ENCODE measurements at places on chromosomes 5 and 9. TPM values are rescaled to one million over a fixed set of nuclear protein-coding genes. Genes with fewer than 3 reads are reported as not detected.

- no peak for DNase-seq
Measured at GRCh38 chr5:10836986-10837385, 76.0 kb upstream of the DAP start.

GRCh38 chr5:42887575-42887974 is 75.9 kb upstream of the SELENOP start:
- DNase-seq, result no peak

DNA sequence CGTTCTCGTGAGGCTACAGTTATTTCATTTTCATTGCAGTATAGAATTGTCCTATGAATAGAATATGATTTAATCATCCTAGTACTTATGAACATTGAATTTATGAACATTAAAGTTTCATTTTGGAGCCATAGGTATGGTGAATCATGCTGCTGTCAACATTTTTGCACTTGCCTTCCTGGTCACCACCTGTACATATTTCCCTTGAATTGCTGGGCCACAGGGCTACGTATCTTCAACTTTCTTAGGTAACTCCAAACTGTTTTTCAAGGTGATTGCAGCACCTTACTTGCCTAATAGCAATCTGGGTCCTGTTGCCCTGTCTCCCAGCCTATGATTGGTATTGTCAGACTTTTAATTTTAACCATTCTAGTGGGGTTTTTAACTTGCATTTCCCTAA is 6.5 kb upstream of the RNF145 start:
- DNase-seq, result no peak

DNA sequence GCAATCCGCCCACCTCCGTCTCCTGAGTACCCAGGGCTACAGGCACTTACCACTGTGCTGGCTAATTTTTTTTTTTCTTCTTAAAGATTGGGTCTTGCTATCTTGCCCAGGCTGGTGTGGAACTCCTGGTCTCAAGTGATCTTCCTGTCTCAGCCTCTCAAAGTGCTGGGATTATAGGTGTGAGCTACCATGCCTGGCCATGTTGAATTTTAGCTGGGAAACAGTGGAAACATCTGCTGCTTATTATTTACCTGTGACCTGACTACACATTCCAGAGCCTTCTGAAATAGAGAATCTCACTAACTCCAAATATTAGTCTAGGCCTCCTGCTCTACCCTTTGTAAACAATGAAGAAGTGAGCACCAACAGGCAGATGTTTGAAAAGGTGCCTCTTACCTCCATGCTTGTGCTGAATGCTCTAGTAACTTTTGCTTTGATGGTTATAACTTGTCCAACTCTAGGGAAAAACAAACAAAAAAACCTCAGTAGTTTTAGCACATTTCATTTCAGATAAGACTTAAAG is 22.5 kb downstream of the ACOT12 start:
- no peak for DNase-seq

- no peak for DNase-seq
Measured at GRCh38 chr5:96049398-96050272, 88.0 kb upstream of the ELL2 start.

DNA sequence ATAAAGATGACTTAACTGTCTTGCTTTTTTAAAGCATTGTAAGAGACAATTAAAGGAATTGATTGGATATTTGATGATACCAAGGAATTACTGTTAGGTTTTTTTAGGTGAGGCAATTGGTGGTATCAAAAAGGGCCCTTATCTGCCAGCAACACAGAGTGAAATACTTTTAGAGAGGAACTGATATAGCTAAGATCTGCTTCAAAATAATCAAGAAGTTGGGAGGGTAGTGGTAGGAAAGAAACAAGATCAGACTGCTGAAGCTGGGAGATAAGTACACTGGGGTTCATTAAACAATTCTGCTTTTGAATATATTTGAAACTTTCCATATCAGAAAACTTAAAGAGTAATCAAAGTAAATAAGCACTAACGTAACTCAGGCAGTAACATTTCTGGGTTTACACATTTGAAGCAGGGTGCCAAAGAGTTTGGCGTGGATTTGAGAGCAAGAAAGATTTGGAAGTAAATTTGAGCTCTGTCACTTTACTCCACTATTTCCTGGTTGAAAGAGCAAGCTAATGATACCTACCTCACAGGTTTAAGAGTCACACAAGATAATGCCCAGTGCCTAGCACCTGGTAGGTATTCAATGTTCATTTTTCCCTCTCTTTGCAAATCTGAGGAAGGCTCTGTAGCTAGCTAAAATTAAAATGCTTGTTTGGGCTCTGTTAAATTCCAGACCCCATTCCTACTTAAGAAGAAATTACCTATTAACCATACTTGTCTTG is 6.9 kb downstream of the ERMP1 start:
- no peak for DNase-seq

DNA sequence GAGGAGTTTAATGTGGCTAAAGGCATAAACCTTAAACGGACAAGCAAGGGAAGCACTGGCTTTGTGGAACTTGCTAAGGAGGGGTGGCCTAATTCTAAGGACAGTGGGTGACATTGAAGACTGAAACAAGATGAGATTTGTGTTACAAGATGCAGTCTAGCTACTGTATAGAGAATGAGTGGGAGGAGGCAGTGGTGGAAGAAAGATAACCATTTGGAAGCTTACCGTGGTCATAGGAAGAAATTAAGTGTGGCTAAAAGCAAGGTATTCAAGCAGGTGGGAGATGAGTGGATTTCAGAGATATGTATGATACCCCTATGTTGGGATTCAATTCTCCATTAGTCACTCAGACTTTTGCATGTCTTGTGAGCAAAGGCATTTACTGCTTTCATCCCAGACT is 4.6 kb downstream of the PAM start:
- no peak for DNase-seq

GRCh38 chr5:82360022-82360421 is 81.9 kb upstream of the RPS23 start:
- no peak for DNase-seq

DNA sequence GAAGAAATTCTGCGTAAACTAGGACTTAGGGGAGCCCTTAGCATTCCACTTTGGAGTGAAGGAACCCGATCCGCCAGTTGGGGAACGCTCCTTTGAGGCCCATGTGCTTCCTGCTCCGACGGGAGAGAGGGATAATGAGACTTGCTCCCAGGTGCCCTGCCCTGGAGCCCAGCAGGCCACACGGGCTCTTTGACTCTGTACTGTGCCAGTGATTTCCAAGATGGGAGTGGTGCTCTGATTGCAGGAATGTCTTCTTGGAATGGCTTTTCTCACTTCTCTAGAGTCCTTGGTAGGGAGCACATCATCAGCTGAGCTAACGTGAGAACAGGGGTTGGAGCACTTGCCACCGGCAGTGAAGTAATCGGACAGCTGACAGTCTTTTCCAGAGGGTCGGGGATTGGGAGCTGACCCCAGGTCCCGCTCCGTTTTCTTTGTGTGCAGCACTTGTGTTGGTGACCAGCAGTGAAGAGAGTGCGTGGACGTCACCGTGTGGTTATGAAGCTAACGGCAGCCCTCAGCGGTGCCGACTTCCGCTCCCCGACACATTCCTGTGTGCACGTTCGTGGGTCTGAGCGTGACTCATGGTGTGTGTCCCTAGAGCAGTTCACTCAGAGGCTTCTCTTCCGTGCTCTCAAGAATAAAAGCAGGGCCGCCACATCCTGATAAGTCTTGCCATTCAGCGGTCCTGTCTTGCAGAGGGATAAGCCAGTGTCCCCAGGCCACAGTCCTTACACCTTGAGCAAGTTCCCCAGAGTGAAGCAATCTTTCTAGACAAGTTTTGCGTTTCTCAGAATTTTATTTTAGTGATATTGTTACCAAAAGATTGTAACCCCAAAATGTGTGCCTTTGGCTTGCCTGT is 25.6 kb downstream of the ABL1 start:
- peak; percentile 88 for DNase-seq

DNA sequence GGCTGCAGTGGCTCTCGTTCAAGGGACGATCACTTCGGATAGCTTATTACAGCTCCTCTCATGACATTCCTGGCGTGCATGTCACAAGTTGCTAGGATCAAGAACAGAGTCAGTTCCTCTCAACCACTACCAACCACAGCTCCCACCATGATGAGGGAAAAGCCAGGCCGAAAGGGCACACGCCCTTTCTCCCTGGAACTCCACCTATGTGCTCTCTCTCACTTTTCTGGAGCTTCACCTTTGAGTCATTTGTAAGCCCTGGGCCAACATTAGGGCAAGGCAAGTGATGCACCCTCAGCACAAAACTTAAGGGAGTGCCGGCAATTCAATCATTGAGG is 1.6 kb downstream of the SPACA9 start:
- DNase-seq, result no peak

GRCh38 chr9:120434532-120434931 is 145.4 kb downstream of the CDK5RAP2 start:
- peak; percentile 78 for DNase-seq

DNA sequence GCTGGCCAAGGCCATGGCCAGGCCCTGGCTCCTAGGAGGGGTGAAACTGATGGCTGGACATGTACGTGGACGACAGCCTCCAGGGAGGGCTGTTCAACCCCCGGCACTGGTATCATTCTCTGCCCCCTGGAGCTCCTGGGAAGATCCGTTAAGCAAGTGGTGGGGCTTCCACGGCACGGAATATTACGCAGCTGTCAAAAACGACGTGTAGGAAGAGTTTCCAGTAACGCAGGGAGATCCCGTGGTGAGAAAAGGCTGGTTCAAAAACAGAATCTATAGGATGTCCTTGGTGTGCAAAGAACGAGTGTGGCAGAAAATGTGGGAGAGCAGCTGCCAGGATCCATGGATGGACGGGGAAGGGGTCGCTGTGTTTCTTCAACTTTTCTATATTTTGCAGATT is 36.3 kb upstream of the TMEM250 start:
- no peak for DNase-seq

DNA sequence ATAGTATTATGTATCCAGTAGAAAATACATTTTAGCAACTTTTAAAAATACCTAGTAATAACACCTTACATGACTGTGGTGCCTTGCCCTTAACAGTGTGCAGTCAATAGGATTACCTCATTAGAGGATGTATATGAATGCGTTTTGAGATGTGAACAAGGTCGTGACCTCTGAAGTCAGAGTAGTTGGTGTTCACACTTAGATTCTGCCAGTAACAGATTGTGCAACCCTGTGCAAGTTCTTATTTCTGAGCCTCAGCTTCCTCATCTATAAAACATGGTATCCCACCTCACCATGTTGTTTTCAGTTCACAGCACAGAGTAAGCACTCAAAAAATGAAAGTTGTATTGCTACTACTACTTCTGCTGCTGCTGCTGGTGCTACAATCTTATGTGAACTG is 347.3 kb downstream of the KDM4C start:
- no peak for DNase-seq

DNA sequence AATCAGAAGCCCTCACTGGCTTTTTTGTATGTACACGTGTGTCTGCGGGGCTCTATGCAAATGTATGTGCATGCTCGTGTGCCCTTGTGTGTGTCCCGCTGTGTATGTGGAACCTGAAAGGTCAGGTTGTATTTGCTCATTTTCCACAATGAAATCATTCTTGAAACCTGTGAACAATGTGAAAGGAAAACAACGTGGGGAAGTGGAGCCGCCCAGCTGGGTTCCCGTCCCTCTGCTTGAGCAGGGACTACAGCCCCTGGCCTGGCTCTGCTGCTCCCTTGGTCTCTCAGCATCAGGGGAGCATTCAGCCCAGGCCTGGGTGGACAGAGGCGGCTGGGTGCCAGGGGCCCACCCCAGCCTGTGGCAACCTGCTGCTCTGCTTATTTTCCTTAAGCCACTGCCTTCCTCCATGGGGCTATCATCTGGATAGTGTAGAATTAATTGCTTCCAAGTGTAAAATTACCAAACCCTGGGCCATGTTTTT is 3.0 kb downstream of the ECSCR start:
- peak; percentile 51 for DNase-seq

DNA sequence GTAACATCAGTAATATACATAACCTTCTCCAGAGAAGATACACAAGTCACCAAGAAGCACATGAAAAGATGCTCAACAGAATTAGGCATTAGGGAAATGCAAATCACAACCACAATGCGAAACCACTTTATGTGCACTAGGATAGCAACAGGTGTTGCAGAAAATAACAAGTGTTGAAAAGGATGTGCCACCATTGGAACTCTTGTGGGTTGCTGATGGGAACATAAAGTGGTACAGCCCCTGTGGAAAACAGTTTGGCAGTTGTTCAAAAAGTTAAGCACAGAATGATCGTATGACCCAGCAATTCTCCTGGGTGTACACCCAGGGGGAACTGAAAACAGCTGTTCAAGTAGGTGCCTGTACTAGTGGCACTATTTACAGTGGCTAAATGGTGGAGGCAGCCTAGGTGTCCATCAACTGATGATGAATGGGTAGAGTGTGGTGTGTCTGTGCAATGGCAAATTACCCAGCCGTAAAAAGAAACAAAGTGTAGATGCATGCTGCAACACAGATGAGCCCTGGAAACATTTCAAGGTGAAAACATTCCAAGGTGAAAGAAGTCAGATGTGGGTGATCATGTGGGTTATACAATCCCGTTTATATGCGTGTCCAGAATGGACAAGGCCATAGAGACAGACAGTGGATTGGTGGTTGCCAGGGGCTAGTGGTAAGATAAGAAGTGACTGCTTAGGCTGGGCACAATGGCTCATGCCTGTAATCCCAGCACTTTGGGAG is 27.2 kb downstream of the CCDC69 start:
- DNase-seq, result no peak

GRCh38 chr9:123914517-123915196 is 15.3 kb downstream of the DENND1A start:
- DNase-seq, result no peak

GRCh38 chr5:39755986-39756385 is 331.2 kb upstream of the DAB2 start:
- DNase-seq, result no peak

GRCh38 chr5:167029488-167029887 is 1262.0 kb upstream of the WWC1 start:
- no peak for DNase-seq

- no peak for DNase-seq
Measured at GRCh38 chr9:110447476-110447875, 109.8 kb upstream of the TXNDC8 start.

- DNase-seq, result no peak
Measured at GRCh38 chr9:83471241-83471640, 67.0 kb downstream of the FRMD3 start.

DNA sequence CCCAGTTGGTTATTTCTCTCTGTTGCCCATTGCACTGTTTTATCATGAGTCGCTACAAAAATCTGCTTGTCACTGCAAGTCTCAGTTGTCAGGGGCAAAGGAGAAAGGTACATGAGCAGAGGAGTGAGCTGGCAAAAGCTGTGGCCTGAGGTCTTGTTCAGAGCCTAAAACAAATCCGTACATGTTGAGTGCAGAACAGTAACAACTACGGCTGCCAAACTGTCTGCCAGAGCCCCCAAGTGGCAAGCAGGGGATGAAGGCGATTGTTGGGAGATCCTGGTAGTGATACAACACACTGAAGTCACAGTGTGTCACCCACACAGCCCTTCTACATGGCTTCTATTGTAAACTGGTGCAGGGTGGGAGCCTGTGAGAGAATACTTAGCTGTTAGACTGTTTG is 50.9 kb downstream of the BRINP1 start:
- no peak for DNase-seq

- no peak for DNase-seq
Measured at GRCh38 chr5:112412346-112412745, 6.7 kb downstream of the EPB41L4A start.

The FAM221B gene
- total RNA-seq, result not detected

The CDKN2B gene
- 2.3 TPM for total RNA-seq

The LCN9 gene
- not detected for total RNA-seq

The RFESD gene
- total RNA-seq, result 5.1 TPM

The TLX3 gene
- not detected for total RNA-seq

The BARHL1 gene
- total RNA-seq, result not detected

The SH3TC2 gene
- 16.7 TPM for total RNA-seq

The PCAT7 gene
- total RNA-seq, result 0.08 TPM

The PKD2L2 gene
- 0.48 TPM for total RNA-seq

The ZBED3 gene
- total RNA-seq, result 3.8 TPM

The PCDHGC5 gene
- total RNA-seq, result 3.0 TPM

The HK3 gene
- 7.2 TPM for total RNA-seq

The GDNF gene
- total RNA-seq, result not detected

Measured in Right ventricle myocardium superior (tissue), 1 donor.